Type B pancreatic cell (in vitro differentiated cells): ENCODE measurements at places on chromosomes 6 and 20. TPM values are rescaled to one million over a fixed set of nuclear protein-coding genes. Genes with fewer than 3 reads are reported as not detected.

The MOG gene
- total RNA-seq: not detected in 2 replicates

The TFAP2C gene
- 20.5 and 71.7 TPM in 2 replicates for total RNA-seq

The IBTK gene
- total RNA-seq: 30.6 and 43.1 TPM in 2 replicates

The NHLRC1 gene
- 1.1 and 3.5 TPM in 2 replicates for total RNA-seq

The IL20RA gene
- total RNA-seq: 0.90 and 1.7 TPM in 2 replicates

The SMPDL3A gene
- total RNA-seq: 9.4 and 18.0 TPM in 2 replicates

The COX4I2 gene
- not detected in 2 replicates for total RNA-seq

The PARD6B gene
- 27.7 and 50.0 TPM in 2 replicates for total RNA-seq

The PRDM13 gene
- total RNA-seq: not detected in 2 replicates

The FAM217B gene
- total RNA-seq: 13.8 and 27.6 TPM in 2 replicates

The PLN gene
- 0.24 and 0.45 TPM in 2 replicates for total RNA-seq

The TRDN gene
- total RNA-seq: 0.34 and 1.3 TPM in 2 replicates

The LINC00237 gene
- not detected in 2 replicates for total RNA-seq

The FERMT1 gene
- 7.1 and 11.5 TPM in 2 replicates for total RNA-seq

The VTA1 gene
- total RNA-seq: 49.9 and 53.7 TPM in 2 replicates

The MATN4 gene
- total RNA-seq: 0.75 TPM in 1 of 2 replicates, not detected in the other

The IMPG1 gene
- total RNA-seq: not detected in 2 replicates

The RHAG gene
- not detected in 2 replicates for total RNA-seq

The ID1 gene
- 472 and 516 TPM in 2 replicates for total RNA-seq

The PBOV1 gene
- total RNA-seq: not detected in 2 replicates

The SIRPB1 gene
- 0.95 and 1.0 TPM in 2 replicates for total RNA-seq

The SPINT4 gene
- total RNA-seq: not detected in 2 replicates

The CCN2 gene
- 33.8 and 75.5 TPM in 2 replicates for total RNA-seq

The OR12D3 gene
- not detected in 2 replicates for total RNA-seq

The CTSA gene
- total RNA-seq: 142 and 174 TPM in 2 replicates

The SGK2 gene
- total RNA-seq: 9.9 and 10.7 TPM in 2 replicates

The SOX4 gene
- 138 and 152 TPM in 2 replicates for total RNA-seq

The TRAPPC3L gene
- 0.27 and 0.31 TPM in 2 replicates for total RNA-seq

The RRAGD gene
- 18.0 and 19.7 TPM in 2 replicates for total RNA-seq

The PROCR gene
- total RNA-seq: 0.76 and 5.8 TPM in 2 replicates

The BPIFB2 gene
- 0.22 TPM in 1 of 2 replicates, not detected in the other for total RNA-seq

The TFAP2D gene
- total RNA-seq: not detected in 2 replicates

The FAM162B gene
- 1.8 and 3.5 TPM in 2 replicates for total RNA-seq

The GRM1 gene
- total RNA-seq: 0.39 and 0.43 TPM in 2 replicates

The SNPH gene
- total RNA-seq: 2.7 and 3.6 TPM in 2 replicates

The RCAN2 gene
- 4.6 and 6.9 TPM in 2 replicates for total RNA-seq

The PCK1 gene
- total RNA-seq: 2.3 and 4.7 TPM in 2 replicates

The EFCAB8 gene
- 0.07 and 0.97 TPM in 2 replicates for total RNA-seq

The KHDC1L gene
- 0.75 TPM in 1 of 2 replicates, not detected in the other for total RNA-seq

The PACRG gene
- total RNA-seq: 1.6 and 5.6 TPM in 2 replicates

The SUMO4 gene
- 0.98 and 2.8 TPM in 2 replicates for total RNA-seq

The LPA gene
- total RNA-seq: 0.31 and 0.56 TPM in 2 replicates

The SMIM8 gene
- total RNA-seq: 15.0 and 18.0 TPM in 2 replicates

The MYB gene
- total RNA-seq: 4.7 and 4.9 TPM in 2 replicates

The RSPH4A gene
- 0.95 and 4.4 TPM in 2 replicates for total RNA-seq

The TMEM200A gene
- 18.4 and 19.2 TPM in 2 replicates for total RNA-seq

The RNF144B gene
- total RNA-seq: 10.8 and 19.4 TPM in 2 replicates

The DDX43 gene
- 0.17 TPM in 1 of 2 replicates, not detected in the other for total RNA-seq

The PTCHD4 gene
- total RNA-seq: 3.4 and 4.6 TPM in 2 replicates

The CYP21A2 gene
- total RNA-seq: 0.14 and 0.68 TPM in 2 replicates

The CALHM6 gene
- 0.99 and 1.6 TPM in 2 replicates for total RNA-seq

The MCCD1 gene
- total RNA-seq: not detected in 2 replicates

The TP53TG5 gene
- total RNA-seq: 0.57 TPM in 1 of 2 replicates, not detected in the other

The GMNN gene
- total RNA-seq: 38.0 and 66.3 TPM in 2 replicates

The MUC22 gene
- 1.6 and 4.9 TPM in 2 replicates for total RNA-seq

The PPP1R14C gene
- 12.6 and 19.2 TPM in 2 replicates for total RNA-seq

The NMBR gene
- 0.22 TPM in 1 of 2 replicates, not detected in the other for total RNA-seq

The BTNL2 gene
- not detected in 2 replicates for total RNA-seq

The C20orf141 gene
- total RNA-seq: not detected in 2 replicates
